NCI-H146 (cell line): ENCODE measurements at places on chromosomes 1 and 21.

DNA sequence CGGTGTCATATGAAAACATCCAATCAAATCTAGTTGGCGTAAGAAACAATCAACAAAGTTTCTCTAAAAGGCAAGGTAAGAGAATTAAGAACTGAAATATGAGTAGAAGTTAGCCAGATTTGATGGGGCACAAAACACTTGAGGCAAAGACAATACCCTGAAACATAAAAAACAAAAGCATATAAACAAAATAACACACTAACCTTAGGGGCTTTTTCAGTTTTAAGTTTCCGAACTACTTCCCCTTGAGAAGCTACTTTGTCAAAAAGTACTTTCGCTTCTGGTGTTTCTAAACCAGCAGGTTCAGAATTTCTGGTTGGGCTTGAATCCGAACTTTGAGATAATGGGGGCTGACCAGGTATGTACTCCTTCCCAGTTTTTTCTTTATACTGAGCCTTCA, 57.9 kb downstream of the EPRS1 start:
- DNase-seq, result no peak

- no peak for DNase-seq
Measured at GRCh38 chr1:169779970-169780369, 14.7 kb downstream of the METTL18 start.

DNA sequence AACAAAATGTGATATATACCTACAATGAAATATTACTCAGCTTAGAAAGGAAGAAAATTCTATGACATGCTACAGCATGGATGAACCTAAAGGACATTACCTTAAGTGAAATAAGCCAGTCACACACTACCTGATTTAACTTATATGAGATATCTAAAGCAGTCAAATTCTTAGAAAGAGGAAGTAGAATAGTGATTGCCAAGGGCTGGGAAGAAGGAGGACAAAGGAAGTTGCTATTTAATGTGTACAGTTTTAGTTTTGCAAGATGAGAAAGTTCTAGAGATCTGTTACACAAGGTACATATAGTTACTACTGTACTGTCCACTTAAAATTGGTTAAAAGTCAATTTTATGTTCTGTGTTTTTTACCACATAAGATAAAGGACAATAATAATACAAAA, 87.5 kb upstream of the KCTD3 start:
- DNase-seq, result no peak

DNA sequence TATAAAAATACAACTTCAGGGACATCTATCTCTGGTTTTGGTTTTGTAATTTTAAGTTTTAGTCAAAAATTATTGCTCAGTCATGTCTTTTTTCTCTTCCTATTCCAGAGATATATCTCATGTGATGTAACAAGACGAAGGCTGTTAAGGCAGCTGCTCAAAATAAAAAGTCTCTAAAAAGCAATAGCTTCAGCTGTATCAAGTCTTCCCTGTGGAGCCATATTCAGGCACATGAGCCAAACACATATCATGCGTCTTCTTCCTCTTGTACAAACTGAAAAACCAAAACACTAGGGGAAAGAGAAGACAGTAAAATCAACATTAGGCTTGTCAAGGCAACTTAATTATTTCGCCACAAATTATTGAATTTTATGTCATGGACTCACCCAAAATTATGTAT, 240.7 kb downstream of the NRIP1 start:
- no peak for DNase-seq

DNA sequence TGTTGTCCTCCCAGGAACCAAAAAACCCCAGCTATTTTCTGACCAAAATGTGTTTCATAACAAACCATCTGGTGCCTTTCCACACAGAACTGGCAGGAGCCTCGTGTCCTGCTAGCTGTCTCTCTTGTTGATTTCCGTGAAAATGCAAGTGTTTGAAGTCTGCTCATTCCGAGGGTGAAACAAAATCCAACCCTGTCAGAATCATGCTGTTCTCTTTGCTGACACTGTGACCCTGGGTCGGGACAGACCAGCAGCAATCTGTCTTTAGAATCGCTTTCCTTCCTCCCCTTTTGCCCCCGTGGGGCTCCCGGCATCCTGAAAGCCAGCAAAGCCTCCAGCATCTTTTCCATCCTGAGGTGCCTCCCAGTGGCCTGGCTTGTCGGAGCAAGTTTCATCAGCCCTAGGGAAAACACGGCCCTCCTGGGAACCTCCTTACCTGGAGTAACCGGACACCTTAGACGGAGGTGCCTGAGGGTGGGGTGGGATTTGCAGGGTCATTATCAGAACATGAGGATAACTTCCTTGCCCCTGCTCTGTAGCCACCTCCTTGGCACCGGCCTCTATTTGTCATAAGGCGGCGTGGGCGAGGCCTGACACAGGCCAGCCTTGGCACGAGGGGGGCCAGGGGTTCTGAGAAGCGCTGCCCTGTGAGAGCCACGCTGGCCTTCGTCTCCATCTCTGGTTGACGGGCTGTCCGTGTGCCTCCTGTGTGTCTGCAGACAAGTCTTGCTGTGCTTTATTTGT, 24.9 kb downstream of the LDLRAP1 start:
- DNase-seq, result no peak
